ENCODE measurements at places on chromosomes 3 and 15. TPM values are rescaled to one million over a fixed set of nuclear protein-coding genes. Genes with fewer than 3 reads are reported as not detected.

DNA sequence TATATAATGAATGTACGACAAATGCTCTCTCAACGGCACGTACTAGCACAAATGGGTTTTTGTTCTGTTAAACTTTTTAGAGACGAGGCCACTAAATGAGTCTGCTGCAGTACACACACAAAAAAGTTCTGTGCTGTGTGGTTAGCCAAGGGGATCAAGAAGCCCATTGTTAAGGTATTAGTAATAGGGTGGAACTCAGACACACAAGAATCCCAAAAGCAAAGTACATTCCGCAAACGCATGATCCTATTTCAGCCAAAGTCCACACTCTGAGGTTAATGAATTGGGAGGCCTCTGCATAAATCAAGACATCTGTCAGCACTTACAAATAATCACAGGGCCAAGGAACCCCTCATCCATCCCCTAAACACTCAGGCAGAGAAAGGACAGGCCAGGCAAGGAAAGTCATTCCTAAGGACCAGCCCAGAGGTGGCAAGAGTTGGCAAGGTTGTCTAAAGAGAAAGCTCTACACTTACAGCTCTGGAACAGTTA is 12.1 kb downstream of the OSBPL10 start:
- H3K27ac ChIP-seq, result peak overlapping the region; percentile 80
- no peaks in the 10 kb centered on the region for H3K27me3 ChIP-seq
- H3K36me3 ChIP-seq, result no peaks in the 10 kb centered on the region

DNA sequence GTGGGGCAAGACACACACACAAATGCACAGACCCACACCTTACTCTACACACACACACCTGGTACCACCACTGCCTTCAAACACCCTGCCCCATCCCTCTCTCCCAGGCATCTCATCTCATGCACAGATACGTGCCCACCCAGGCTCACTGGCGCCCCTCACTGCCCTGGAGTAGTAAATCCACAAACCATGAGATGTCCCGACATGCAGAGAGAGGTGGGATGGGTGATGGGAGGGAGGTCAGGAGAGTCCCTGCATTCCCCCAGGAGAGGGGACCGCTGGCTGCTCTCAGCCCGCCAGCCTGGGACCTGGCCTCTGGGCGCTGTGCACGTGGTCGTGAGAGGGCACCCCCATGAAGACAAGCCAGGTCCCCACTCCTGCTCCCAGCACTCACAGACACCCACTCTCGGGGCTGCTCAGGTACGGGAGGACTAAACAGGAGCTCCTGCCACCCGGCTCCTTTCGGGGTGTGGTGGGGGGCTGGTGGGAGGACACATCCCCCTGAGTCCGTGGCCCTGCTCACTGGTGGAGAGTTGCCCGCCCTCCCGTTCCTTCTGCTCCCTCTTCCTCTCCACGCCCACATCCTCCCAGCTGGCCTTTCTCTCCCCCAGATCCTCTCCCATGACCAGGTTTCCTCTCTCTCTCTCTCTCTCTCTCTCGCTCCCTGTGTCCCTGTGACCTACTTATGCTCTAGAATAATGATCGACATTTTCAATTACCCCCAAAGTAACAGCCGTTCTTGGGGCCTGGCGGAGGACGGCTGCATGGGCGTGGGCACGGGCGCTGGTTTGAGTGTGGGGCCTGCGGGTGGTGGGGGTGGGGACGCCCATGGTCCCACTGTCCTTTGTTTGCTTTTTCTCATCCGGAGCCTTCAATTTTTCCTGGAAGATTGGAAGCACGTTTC is 18.9 kb upstream of the CSPG4 start:
- no peak for DNase-seq
- no peak overlapping the region for H3K27ac ChIP-seq
- no peaks in the 10 kb centered on the region for H3K27me3 ChIP-seq
- H3K4me3 ChIP-seq, result no peak overlapping the region
- no peaks in the 10 kb centered on the region for H3K36me3 ChIP-seq

DNA sequence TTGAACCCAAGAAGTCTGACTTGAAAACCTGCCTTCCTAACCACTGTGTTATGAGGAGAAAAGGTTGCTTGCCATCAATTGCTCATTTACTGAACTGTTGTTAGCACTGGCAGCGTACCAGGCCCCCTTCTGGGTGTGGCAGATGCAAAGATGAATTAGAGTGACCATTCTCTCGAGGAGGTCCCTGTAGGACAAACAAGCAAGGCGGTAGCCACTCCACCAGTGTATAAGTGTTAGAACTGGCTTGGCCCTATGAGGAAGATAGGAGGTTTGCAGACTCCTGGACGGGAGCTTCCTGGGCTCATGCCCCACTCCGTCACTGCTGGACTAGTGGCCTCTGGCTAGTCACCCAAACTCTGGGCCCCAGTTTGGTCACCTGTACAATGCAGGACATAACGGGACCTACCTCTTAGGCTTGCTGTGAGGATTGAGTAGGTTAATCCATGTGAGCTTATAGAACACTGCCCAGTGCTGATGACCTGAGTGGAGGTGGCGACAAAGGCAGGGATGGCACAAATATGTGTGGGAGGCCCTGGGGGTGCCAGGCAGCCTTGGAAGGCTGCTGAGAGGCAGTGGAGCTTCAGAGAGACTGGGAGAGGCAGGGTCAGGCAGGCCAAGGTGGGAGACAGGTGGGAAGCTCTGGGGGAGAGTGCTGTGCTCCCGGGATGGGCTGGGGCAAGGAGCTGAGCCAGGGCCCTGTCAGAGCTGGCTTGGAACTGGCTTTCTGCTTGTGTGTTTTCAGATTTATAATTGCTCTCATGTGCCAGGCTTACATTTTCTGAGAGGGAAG is 145.9 kb downstream of the DNAJB8 start:
- no peaks in the 10 kb centered on the region for H3K27me3 ChIP-seq
- peaks cover 42% of the 10 kb centered on the region for H3K4me1 ChIP-seq
- H3K36me3 ChIP-seq, result peaks cover 6% of the 10 kb centered on the region
- no peak overlapping the region for H3K27ac ChIP-seq
- no peak for DNase-seq

Gene ZNF860
- total RNA-seq, result 0.66 TPM

Gene ASB7
- 15.2 TPM for total RNA-seq

Gene MUC4
- total RNA-seq, result not detected
